ENCODE measurements at places on chromosomes 12 and 14. TPM values are rescaled to one million over a fixed set of nuclear protein-coding genes. Genes with fewer than 3 reads are reported as not detected.
A peak's percentile ranks its signal among the peaks of the same experiment; 100 is the strongest.

GRCh38 chr12:102891756-102892155 lies 25.3 kb downstream of the PAH start:
- no peak for DNase-seq

PKP2 gene
- total RNA-seq: 25.9 TPM

KRT8 gene
- total RNA-seq: 9.6 TPM

DNA sequence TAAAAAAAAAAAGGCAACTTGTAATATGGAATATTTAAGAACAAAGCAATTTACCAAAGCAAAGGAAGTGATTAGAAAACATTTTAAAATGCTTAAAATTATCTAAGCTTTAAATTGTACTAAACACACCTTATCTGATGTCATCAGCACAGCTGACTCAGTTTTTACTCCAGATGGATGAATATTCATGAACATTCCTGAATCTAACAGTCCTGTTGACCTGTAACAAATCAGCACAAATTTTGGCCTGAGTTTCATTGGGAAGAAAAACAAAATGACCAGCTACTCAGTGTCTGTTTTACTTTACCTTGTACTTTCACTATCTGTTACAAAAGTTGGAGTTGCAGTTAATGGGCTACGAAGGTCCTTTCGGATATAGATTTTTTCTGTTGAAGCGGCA lies 16.0 kb downstream of the NR2C1 start:
- no peak for DNase-seq

DCAF4 gene
- total RNA-seq: 14.0 TPM

DNA sequence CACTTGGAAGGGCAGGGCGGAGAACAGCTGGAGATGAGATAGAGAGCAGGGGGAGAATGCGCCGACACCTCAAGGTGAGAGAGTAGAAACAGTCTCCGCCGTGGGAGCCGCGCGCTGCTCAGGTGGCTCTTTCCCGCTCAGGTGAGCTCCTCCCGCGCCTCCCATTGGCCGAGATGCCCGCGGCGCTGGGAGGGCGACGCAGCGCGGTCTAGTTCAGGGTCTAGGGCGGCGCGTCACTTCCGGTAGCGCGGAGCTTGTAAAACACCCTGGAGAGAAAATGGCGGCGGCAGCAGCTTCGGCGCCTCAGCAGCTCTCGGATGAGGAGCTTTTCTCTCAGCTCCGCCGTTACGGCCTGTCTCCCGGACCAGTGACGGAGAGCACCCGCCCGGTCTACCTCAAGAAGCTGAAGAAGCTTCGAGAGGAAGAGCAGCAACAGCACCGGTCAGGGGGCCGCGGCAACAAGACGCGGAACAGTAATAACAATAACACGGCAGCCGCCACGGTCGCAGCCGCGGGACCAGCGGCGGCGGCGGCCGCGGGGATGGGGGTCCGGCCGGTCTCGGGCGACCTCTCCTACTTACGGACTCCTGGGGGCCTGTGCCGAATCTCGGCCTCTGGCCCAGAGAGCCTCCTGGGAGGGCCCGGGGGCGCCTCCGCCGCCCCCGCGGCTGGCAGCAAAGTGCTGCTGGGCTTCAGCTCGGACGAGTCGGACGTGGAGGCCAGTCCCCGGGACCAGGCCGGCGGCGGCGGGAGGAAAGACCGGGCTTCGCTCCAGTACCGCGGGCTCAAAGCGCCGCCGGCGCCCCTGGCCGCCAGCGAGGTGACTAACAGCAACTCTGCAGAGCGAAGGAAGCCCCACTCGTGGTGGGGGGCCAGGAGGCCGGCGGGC lies at the start of gene LEMD3:
Gene LEMD3, plus strand, starts transcription at position 264 of the 889 bp plus-strand sequence. Its CDS starts 14 bp downstream, at position 278.
- DNase-seq: peak; percentile 95

DNA sequence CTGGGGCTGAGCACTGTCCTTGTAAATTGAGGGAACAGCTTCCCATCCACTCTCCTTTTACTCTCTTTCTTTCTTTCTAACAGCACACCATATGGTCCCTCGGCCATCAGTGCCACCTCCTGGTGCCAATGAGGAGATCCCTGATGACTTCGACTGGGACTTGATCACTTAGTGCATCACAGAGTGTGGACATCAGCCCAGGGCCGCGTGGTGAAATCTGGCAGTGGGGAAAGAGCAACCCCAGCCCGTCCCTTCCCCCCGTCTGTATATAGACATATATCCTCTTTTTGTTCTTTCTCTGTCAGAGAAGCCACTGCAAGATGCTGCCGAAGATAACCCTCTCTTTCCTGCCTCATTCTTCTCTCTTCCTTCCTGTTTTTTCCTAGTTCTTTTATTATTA lies 13.5 kb downstream of the C3AR1 start:
- no peak for DNase-seq

KCNMB4 gene
- total RNA-seq: 13.5 TPM

BATF gene
- total RNA-seq: 1.7 TPM

RIMBP2 gene
- total RNA-seq: 1.6 TPM

RBP5 gene
- total RNA-seq: 4.5 TPM

Data from sciatic nerve (tissue), 2 donors.